ENCODE measurements at places on chromosomes 5 and 9.

- DNase-seq: no peak
These were observed 76.2 kb downstream of the PTTG1 start for GRCh38 chr5:160497878-160498277.

DNA sequence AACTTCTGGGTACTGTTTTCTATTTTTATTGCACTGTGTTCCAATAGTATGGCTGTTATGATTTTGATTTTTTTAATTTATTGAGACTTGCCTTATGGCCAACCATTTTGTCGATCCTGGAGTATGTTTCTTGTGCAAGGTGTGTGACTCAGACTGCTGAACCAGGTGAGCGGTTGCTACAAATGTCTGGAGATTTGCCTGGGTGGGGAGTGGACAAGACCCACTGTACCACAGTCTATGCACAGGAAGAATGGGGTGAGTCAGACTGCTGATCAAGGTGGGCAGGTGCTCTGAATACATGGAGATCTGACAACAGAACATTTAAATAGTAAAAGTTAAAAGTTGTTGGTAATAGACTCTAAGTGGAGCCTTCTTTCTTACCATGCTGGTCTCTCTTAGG, 609.2 kb downstream of the CSNK1G3 start:
- DNase-seq: no peak

DNA sequence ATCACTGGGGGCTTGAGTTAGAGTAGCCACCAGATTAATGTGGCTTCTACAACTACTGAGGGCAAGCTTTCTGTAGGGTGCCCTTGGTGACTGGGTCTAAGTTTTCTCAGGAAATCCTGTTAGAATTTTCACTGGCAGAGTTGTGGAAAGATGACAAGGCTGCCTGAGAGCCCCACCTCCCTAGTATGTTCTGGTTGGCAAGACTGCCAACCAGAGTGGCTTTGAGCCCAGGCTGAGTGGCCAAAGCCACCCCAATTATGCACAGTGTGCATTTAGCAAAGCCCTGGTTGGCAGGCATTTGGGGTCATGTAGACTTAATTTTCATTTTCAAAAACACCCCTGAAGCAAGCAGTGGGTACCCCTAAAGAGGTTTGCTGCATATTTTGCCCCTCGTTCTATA, 136.7 kb upstream of the HAPLN1 start:
- DNase-seq: no peak

GRCh38 chr9:1044643-1045042, 5.5 kb upstream of the DMRT2 start:
- DNase-seq: no peak

DNA sequence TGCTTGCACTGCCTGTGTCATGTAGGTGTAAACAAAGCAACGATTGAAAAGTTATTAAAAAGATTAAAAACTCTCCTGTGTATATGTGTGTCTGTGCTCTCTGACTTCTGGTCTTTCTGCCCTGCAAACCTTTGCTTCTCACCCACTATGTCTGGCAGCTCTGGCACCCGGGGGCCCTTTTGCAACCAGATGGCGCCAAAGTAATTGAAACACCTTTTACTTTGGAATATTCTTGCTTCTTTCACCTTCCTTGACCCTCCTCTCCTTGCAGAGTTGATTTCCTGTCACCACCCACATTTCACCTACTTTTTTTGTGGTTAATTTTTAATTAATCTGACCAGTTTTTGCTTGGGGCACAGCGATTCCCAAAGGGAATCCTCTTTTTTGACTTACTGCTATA, 275.5 kb downstream of the ARHGEF28 start:
- no peak for DNase-seq
